ENCODE measurements at places on chromosomes 6 and 20. TPM values are rescaled to one million over a fixed set of nuclear protein-coding genes. Genes with fewer than 3 reads are reported as not detected.

The KCNQ5 gene
- total RNA-seq, result not detected

The MUCL3 gene
- not detected for total RNA-seq

The ZFP57 gene
- not detected for total RNA-seq

The CST9L gene
- total RNA-seq, result not detected

The RFX6 gene
- total RNA-seq, result not detected

The SLC12A5 gene
- under 0.01 TPM for total RNA-seq

The YIPF3 gene
- total RNA-seq, result 134 TPM

The HTR1E gene
- not detected for total RNA-seq

The TPX2 gene
- 111 TPM for total RNA-seq

The ELOVL2 gene
- total RNA-seq, result 0.05 TPM

The ANKRD66 gene
- total RNA-seq, result not detected

The KHDC1 gene
- total RNA-seq, result 0.80 TPM

The MYBL2 gene
- total RNA-seq, result 76.7 TPM

The RSPH9 gene
- total RNA-seq, result 0.13 TPM

The ZNF165 gene
- total RNA-seq, result 0.49 TPM

The ZDHHC14 gene
- total RNA-seq, result 21.0 TPM

The MMP24 gene
- 0.44 TPM for total RNA-seq

The HLA-DPB1 gene
- total RNA-seq, result 37.8 TPM

The ZC2HC1B gene
- not detected for total RNA-seq

The CCN5 gene
- not detected for total RNA-seq

The MUC22 gene
- total RNA-seq, result not detected

The SAYSD1 gene
- 12.2 TPM for total RNA-seq

The VEGFA gene
- 7.8 TPM for total RNA-seq

The SLC22A16 gene
- total RNA-seq, result not detected

The DPPA5 gene
- total RNA-seq, result not detected

The PROKR2 gene
- not detected for total RNA-seq

The SNAP91 gene
- total RNA-seq, result not detected

The HS3ST5 gene
- not detected for total RNA-seq

The SLC24A3 gene
- not detected for total RNA-seq

The VWA7 gene
- total RNA-seq, result 1.6 TPM

The SLC22A2 gene
- total RNA-seq, result not detected

The IYD gene
- not detected for total RNA-seq

The TDRD6 gene
- not detected for total RNA-seq

The CALHM5 gene
- total RNA-seq, result 4.4 TPM

The CLVS2 gene
- total RNA-seq, result not detected

The THEMIS gene
- not detected for total RNA-seq

The ERVFRD-1 gene
- 6.5 TPM for total RNA-seq

The PHACTR3 gene
- total RNA-seq, result not detected

The CRNKL1 gene
- total RNA-seq, result 17.3 TPM

The GPR63 gene
- total RNA-seq, result under 0.01 TPM

The TULP4 gene
- 15.4 TPM for total RNA-seq

The OSTM1 gene
- 35.9 TPM for total RNA-seq

The MCCD1 gene
- total RNA-seq, result not detected

The SLC13A3 gene
- total RNA-seq, result not detected

The ZNF311 gene
- total RNA-seq, result 0.27 TPM

The PAK5 gene
- not detected for total RNA-seq

The WFDC10B gene
- not detected for total RNA-seq

All from mammary microvascular endothelial cell (primary cell).